Forelimb muscle (tissue), 1 donor: ENCODE measurements at places on chromosomes 3 and 15.

GRCh38 chr3:152232001-152232400 lies 36.7 kb upstream of the MBNL1 start:
- DNase-seq: no peak

DNA sequence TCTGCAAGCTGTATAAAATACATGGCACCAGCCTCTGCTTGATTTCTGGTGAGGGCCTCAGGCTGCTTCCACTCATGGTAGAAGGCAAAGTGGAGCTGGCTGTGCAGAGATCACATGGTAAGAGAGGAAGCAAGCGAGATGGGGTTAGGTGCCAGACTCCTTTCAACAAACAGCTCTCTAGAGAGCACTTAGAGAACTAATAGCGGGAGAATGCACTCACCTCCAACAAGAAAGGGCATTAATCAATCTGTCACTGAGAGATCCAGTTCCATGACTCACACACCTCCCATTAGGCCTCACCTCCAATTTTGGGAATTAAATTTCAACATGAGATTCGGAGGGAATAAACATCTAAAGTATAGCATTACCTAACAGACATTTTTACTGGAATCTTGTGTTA lies 644.1 kb upstream of the ARRDC4 start:
- no peak for DNase-seq

- no peak for DNase-seq
Measured at GRCh38 chr3:185837414-185837813, 12.6 kb upstream of the IGF2BP2 start.

DNA sequence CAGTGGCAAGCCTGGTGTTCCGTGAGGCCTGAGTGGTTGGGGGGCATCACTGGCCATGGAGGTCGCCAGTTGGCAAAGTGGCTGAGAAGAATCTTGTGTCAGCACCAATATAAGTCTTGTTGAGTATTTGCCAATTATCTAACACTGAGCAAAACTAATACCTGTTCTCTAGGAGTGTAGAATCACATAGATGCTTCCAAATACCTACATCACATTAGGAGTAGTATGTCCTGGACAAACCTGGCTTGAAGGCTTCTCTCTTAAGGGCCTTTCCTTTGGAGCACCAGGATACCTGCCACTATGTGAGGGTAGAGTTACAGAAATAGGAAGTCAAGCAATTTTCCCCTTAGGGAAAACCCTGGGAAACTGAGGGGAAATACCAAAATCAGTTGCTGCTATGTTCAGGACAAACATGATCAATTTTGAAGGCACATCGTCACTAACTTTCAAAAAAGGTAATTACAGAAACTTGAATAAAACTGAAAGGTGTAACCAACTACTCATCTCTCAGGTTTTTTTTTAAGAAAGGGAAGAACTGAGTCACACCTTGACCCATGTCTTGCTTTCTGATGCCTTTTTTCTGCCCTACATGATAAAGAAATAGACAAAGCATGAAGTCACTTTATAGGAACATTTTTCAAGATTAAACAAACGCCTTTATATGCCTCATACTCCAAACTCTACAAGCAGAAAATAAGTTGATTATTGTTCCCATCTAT lies 100.4 kb downstream of the IMPG2 start:
- DNase-seq: no peak

DNA sequence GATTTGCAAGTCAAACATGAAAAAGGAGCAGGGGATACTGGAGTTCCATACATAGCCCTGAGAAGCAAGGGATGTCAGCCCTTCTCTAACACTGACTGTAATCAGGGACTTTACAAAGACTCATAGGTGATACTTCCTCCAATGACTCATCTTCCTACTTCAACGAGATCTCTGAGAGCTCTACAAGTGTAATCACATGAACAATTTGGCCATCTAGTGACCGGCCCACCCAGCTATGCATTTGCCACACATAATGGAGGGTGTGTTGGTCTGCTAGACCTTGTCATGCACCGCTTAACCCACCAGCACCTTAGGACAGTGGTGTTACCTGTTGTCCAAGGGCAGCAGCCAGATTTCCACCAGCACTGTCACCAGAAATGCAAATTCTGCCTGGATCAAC lies 75.3 kb downstream of the NCEH1 start:
- DNase-seq: no peak

GRCh38 chr15:77002954-77003912 lies 8.3 kb downstream of the PSTPIP1 start:
- DNase-seq: no peak

DNA sequence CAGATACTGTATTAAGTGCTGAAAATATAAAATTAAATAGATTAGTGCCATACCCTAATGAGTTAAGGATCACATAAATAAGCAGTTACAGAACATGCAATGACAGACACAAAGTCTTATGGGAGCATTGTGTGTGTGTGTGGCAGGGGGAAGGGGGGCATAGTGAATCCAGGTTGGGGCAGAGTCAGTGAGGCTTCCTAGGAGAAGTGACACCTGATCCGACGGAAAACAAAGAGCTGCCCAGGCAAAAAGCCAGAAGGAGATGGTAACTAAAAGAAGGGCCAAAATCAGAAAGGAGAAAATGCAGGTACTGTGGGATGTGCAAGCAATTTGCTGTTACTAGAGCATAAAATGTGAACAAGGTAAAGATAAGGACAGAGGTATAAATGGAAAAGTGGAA lies 80.1 kb upstream of the CHRM5 start:
- DNase-seq: no peak

- peak; percentile 8 for DNase-seq
Measured at GRCh38 chr3:132283440-132283839, 33.8 kb upstream of the ACP3 start.

GRCh38 chr3:160006282-160007163 lies 17.9 kb downstream of the IL12A start:
- peak; percentile 34 for DNase-seq

GRCh38 chr3:148796799-148797198 lies 30.8 kb upstream of the CPB1 start:
- no peak for DNase-seq

- DNase-seq: no peak
Measured at GRCh38 chr15:101391431-101391830, 96.4 kb upstream of the SNRPA1 start.

- no peak for DNase-seq
Measured at GRCh38 chr15:83109532-83109931, 2.1 kb downstream of the TM6SF1 start.

- DNase-seq: no peak
Measured at GRCh38 chr3:7707187-7707586, 794.4 kb upstream of the LMCD1 start.

GRCh38 chr15:71133747-71134472 lies 18.6 kb downstream of the THSD4 start:
- DNase-seq: no peak

DNA sequence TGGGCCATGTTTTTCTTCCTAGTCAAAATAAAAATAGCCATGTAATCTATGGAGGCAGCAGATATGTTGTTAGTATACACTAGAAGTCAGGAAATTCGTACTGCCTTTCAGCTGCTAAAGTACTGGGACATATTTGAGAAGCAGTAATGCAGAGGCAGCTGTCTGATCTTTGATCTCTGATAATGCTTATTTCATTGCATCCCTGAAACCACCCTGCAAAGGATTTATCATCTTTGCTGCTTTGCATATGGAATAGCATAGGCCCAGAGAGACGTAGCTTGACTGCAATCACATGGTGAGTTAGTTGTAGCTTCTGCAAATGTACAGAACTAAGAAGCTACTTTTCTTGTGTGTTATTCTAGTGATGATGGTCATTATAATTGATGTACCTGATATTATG lies 52.4 kb downstream of the RBM6 start:
- no peak for DNase-seq

DNA sequence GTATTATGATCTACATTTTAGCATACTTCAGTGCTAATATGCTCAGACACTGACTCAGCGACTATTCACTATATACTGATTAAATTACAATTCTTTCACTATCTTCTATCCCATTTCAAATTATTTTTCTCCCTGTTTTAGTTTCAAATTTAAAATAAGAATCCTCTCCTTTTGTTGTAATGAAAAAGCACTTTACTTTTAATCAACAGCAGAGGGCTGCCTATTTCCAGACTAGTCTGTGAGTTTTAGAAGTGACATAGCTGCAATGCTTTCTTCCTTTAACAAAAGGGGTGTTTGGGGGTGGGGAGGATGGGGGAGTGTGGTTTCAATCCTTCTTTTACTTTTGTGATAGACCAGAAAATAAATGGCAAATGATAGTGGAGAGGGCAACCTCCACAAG lies 2.4 kb downstream of the NEDD4 start:
- DNase-seq: no peak

DNA sequence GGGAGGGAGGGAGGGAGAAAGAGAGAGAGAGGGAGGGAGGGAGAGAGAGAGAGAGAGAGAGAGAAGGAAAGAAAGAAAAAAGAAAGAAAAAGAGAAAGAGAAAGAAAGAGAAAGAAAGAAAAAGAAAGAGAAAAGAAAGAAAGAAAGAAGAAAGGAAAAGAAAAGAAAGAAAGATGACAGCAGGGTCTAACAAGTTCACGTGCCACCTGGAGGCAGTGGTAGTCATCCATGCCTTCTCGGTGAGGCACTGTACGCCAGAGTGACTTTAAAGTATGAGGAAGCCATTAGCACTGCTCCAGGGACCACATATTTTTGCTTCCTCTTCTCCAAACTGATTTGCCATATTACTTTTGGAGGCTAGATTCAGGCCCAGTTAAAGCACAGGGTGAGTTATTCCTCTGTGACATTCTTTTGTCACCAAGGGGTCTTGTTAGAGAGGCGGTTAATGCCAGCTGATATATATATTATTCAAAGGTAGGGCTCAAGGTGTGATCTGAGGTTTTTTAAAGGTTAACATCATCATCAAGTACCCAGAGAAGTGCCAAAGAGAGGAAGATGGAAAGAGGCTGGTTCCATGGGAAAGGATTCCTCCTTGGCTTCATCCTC lies at the start of gene HTR3D:
TSS of gene HTR3D (plus strand) at position 556 of the 606 bp plus-strand sequence. CDS start at position 556, 0 bp downstream.
- no peak for DNase-seq

GRCh38 chr3:41002104-41002503 lies 197.2 kb upstream of the CTNNB1 start:
- DNase-seq: no peak
